Placental pericyte (primary cell): ENCODE measurements at places on chromosomes 2 and 18. TPM values are rescaled to one million over a fixed set of nuclear protein-coding genes. Genes with fewer than 3 reads are reported as not detected.

The ZAP70 gene
- total RNA-seq = 0.43 TPM in 1 of 2 replicates, not detected in the other

The SLC9A4 gene
- total RNA-seq = not detected in 2 replicates

The THSD7B gene
- total RNA-seq = under 0.01 TPM in 1 of 2 replicates, not detected in the other

The UCN gene
- 0.86 and 1.1 TPM in 2 replicates for total RNA-seq

The FLACC1 gene
- 0.44 and 1.4 TPM in 2 replicates for total RNA-seq

The CCDC68 gene
- 17.3 and 18.3 TPM in 2 replicates for total RNA-seq
